ENCODE measurements at places on chromosomes 16 and 17. TPM values are rescaled to one million over a fixed set of nuclear protein-coding genes. Genes with fewer than 3 reads are reported as not detected.
A peak's percentile ranks its signal among the peaks of the same experiment; 100 is the strongest.

The ETV4 gene
- 8.3 TPM for total RNA-seq

DNA sequence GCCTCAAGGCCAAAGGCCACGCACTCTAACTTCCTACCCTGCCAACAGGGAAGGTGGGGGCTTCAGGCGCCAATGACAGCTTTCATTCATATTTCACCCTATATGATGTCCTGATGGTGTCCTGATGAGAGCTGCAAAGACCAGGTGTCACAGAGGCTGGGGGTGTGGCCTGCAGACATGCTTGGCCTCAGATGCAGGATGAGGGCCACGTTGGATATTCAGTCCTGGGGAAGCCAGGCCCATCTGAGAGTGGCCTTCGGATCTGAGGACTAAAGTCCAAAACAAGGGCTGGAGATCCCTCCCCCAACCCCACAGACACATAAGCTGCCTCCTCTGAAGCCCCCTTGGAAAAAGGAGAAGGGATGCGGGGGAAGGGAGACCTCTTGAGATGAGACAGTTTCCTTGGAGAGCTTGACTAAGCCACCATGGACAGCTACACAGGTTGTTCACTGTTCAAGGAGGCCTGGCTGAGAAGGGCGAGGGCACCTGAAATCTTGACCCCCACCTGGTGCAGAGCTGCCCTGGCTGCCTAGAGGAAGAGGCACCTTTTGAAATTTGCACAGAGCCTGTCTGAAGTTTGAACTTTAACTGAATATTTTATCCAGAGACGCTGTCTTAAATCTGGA, 24.3 kb upstream of the GSG1L start:
- H3K27me3 ChIP-seq, result no peaks in the 10 kb centered on the region
- no peak overlapping the region for H3K27ac ChIP-seq
- H3K36me3 ChIP-seq, result no peaks in the 10 kb centered on the region
- H3K4me3 ChIP-seq, result no peak overlapping the region
- no peaks in the 10 kb centered on the region for H3K4me1 ChIP-seq

DNA sequence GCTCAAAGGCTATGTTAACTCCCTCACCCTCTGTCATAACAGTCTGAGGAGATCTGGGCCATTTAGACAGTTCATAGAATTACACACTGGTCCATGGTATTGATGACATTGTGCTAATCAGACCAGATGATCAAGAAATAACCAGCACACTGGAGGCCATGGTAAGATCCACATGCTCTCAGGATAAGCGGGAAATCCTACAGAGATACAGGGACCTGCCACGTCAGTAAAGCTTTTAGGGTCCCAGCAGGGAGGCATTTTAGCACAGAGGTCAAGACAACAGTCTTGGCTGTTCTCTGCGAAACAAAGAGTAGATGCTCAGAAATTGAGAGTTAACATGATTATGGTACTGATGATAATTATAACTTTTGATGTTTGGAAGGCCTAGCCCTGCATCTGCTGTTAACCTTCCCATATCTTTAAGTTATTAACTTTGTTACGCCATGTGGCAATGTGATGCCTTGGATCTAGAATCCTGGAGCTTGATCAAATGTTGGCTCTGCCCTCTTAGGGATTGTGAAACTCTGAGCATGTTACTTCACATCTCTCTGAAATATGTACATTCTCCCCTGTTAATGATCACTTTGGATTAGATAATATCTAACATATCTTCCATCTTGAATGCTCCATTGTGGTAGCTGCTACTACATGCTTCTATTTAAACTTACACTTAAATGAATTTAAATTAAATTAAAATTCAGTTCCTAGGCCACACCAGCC, 172.0 kb upstream of the SOX9 start:
- no peaks in the 10 kb centered on the region for H3K36me3 ChIP-seq
- no peak overlapping the region for H3K4me3 ChIP-seq
- no peak overlapping the region for H3K27ac ChIP-seq

DNA sequence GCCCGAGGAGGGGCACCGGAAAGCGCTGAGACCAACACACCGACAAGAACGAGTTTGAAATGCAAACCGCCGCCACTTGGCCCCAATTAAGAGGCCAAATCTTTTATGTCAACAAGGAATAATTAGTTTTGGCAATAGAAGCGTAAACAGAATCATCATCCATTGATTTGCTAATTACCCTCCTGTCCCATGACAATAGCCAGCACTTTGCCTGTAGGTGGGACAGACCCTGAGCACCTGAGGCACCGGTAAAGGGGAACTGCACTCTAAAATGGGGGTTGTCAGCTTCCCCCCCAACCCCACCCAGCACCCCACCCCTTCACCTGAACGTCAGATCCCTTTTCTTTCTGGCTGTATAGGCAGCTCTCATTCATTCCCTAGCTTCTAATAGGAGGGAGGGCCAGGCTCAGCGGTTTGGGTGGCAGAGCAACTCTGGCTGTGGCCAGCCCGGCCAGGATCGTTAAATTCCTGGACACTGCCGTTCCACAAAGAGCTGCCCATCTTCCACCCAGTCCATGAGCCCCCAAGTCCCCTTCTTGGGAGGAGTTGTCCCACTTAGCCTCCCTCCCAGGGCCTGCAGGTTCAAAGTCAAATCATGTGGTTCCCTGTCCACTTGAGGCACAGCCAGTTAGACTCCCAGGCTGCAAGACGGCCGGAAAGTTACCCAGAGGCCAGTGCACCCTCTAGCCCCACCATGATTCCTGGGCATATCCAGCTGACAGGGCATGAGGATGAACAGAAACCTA, 45.8 kb downstream of the WNT3 start:
- H3K36me3 ChIP-seq, result no peaks in the 10 kb centered on the region
- peak overlapping the region; percentile 57 for H3K27ac ChIP-seq
- H3K4me3 ChIP-seq, result peak overlapping the region; percentile 60
- H3K4me1 ChIP-seq, result peaks cover 16% of the 10 kb centered on the region

The WSB1 gene
- 114 TPM for total RNA-seq

- H3K4me3 ChIP-seq, result no peak overlapping the region
- peaks cover 11% of the 10 kb centered on the region for H3K27me3 ChIP-seq
- H3K27ac ChIP-seq, result no peak overlapping the region
- no peaks in the 10 kb centered on the region for H3K36me3 ChIP-seq
- H3K4me1 ChIP-seq, result no peaks in the 10 kb centered on the region
- peak; percentile 25 for DNase-seq
Measured at GRCh38 chr17:8753976-8754440, 4.3 kb downstream of the SPDYE4 start.

The FA2H gene
- 0.15 TPM for total RNA-seq

DNA sequence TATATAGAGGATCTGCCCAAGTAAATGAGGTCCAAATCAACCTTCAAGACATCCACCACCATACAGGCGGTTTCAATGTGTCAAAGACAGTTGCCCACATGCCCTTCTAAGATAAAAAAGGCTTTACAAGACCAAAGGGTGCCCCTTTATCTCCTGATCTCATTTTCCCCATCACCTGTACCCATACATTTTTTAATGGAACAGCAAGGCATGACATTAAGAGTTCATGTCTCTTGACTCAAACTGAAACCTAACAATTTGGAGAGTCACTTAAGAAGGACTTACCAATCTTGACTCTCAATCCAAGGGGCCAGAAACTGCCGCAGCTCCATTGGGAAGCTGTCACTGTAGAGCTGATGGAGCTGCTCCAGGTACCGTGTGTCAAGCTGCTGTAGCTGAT, 40.1 kb downstream of the STAT3 start:
- H3K4me3 ChIP-seq, result no peak overlapping the region
- DNase-seq, result no peak
- peak overlapping the region; percentile 53 for H3K27ac ChIP-seq

The ABI3 gene
- not detected for total RNA-seq

The CORO6 gene
- 9.7 TPM for total RNA-seq

DNA sequence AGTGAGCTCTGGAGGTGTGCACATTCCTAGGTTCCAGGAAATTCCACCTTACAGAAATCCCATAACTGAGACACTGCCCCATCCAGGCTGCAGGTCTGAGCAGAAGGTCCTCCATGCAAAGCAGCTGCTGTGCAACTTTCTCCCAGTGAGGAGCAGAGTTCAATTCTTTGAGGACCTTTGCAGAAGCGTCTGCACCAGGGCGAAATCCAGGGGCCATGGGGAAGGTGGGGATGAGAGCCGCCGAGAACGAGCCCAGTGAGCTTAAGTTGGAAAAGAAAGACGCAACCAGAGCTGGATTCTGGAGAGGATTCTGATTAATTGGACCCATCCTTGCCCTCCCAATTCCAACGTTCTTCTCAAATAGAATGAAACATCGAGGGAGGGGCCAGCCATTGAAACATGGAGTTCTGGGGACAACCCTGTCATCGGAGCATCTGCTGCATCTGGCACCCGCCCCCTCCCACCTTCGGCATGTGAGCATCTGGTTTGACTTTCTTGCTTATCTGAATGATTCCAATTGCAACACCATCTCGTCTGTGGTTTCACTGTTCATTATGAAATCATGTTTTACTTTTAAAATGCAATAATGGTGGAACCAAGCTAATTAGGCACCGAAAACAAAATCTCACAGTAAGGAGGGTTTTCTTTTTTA, 190.6 kb upstream of the FOXF1 start:
- H3K27me3 ChIP-seq, result no peaks in the 10 kb centered on the region
- H3K4me1 ChIP-seq, result no peaks in the 10 kb centered on the region
- no peak overlapping the region for H3K27ac ChIP-seq
- no peak for DNase-seq
- H3K36me3 ChIP-seq, result no peaks in the 10 kb centered on the region

The SNAI3 gene
- not detected for total RNA-seq

DNA sequence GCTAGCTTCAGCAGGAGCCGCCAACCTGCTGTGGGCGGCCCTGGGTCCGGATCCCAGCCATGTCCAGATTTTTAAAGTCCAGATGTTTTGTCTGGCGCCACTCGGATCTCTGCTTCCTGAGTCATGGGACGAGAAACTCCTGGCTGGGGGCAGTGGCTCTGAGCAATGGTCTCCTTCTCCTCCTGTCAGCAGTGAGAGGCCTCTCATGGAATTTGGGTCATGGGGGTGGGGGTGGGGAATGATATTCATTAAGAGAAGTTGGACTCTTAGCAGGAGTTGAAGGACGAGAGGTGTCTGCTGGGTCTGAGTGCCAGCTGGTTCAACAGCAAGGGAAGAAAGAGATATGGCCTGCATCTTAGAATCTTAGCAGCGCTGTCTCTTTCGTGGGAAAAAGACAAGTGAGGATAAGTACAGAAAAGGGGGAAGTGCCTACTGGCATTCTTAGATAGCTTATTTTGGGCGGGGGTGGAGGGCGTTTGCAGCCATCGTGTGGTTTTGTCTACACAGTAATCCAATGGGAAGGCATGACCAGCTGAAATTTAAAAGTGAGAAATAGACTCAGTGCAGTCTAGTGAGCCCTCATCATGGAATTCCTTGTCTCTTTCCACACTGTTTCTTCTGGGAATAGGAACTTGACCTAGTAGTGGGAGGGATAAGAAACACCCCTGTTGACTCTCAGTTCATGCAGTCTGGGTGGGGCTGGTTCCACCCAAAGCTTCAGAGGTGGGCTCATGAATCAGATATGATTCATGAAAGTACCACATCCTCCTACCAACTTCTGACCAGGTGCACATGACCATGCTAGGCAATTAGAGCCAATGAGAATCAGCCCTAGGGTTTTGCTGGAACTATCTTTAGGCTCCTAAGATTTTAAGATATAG, 80.5 kb downstream of the MYH13 start:
- H3K27ac ChIP-seq, result no peak overlapping the region
- no peaks in the 10 kb centered on the region for H3K27me3 ChIP-seq
- DNase-seq, result no peak
- no peak overlapping the region for H3K4me3 ChIP-seq
- H3K4me1 ChIP-seq, result no peaks in the 10 kb centered on the region
- no peaks in the 10 kb centered on the region for H3K36me3 ChIP-seq

- H3K27ac ChIP-seq, result peak overlapping the region; percentile 11
- H3K4me1 ChIP-seq, result peaks cover 53% of the 10 kb centered on the region
- no peak overlapping the region for H3K4me3 ChIP-seq
- H3K27me3 ChIP-seq, result no peaks in the 10 kb centered on the region
- H3K36me3 ChIP-seq, result no peaks in the 10 kb centered on the region
Measured at GRCh38 chr16:75580-76501, 2.2 kb upstream of the MPG start.

GRCh38 chr16:8204096-8204495, 386.2 kb downstream of the TMEM114 start:
- H3K27me3 ChIP-seq, result no peaks in the 10 kb centered on the region
- no peak overlapping the region for H3K4me3 ChIP-seq
- no peaks in the 10 kb centered on the region for H3K4me1 ChIP-seq
- DNase-seq, result no peak

The SCARF1 gene
- 6.6 TPM for total RNA-seq

DNA sequence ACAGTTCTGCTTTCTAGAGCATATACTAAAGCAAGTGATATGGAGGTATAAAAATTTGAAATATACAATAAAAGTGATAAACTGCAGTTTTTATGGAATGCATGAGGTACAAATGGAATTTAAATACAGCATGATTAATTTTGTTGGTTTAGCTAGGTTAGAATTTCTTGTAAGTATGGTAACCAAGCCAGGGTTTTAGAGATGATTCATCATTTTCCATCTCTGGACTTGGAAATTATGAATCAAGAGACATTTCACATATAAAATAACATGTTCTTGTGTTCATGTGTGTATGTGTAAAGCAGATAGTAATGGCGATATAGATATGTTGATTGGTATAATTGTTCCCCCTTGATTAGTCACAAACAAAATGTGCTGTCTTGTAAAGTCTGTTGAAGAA, 1219.8 kb downstream of the CDH8 start:
- H3K4me3 ChIP-seq, result no peak overlapping the region
- no peak for DNase-seq
- H3K27ac ChIP-seq, result no peak overlapping the region
- H3K36me3 ChIP-seq, result no peaks in the 10 kb centered on the region
- H3K4me1 ChIP-seq, result no peaks in the 10 kb centered on the region

The HSD11B2 gene
- total RNA-seq, result 0.77 TPM

- no peaks in the 10 kb centered on the region for H3K27me3 ChIP-seq
- H3K36me3 ChIP-seq, result no peaks in the 10 kb centered on the region
- no peak for DNase-seq
- no peaks in the 10 kb centered on the region for H3K4me1 ChIP-seq
Measured at GRCh38 chr17:10072556-10073425, 125.6 kb downstream of the GAS7 start.

- H3K36me3 ChIP-seq, result no peaks in the 10 kb centered on the region
- no peak overlapping the region for H3K27ac ChIP-seq
- DNase-seq, result no peak
- H3K4me3 ChIP-seq, result no peak overlapping the region
Measured at GRCh38 chr17:40041196-40041595, 13.0 kb downstream of the MED24 start.

The ULK2 gene
- total RNA-seq, result 22.8 TPM

The KCNJ2 gene
- total RNA-seq, result 1.5 TPM

Data from Panc1 (cell line).